Stimulated activated CD4-positive, alpha-beta T cell treated with anti-CD3 and anti-CD28 coated beads, Interleukin-15, amount 100 ng/mL, for 1 hour (primary cell): ENCODE measurements at places on chromosomes 4 and X.

DNA sequence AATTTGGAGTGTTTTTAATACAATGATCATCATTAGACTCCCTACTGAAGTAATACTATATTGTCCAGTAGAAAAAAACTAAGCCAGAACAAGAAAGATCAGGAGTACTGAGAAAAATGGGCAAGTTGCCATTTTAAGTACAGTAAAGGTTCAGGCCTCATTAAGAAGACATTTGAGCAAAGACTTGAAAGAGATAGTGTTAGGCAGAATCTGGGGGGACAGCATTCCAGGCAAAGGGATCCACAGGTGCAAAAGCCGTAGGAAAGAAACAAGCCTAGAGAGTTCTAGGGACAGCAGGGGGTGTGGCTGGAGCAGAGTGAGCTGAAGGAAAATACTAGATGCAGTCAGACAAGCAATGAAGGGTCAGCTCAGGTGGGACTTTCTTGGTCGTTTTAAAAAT lies 58.1 kb upstream of the INTU start:
- DNase-seq, result no peak

DNA sequence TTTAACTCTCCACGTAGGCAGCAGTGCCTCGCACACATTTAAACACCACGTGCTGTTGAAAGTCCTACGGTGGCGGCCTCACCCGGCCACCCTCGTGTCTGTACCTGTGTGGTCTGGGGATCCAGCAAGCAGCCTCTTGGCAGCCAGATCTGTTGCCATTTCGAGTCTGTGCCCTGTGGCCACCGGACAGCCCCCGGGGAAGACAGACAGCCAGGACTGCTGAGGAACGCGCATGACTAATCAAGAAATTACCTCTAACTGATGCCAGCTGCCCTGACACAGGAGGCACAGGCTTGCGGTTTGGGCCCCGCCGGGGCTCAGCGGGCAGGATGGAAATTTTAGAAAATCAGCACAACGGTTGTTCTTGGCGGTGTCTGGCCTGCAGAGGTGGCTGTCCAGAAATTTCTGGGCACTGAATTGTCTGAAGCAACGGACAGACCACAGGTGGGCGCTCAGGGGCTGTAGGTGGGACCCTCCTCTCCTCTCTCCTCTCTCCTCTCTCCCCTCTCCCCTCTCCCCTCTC lies 15.6 kb upstream of the ASMTL start:
- DNase-seq, result peak; percentile 56

- DNase-seq, result no peak
These were observed 44.7 kb downstream of the MAML3 start for GRCh38 chr4:140109292-140109691.

DNA sequence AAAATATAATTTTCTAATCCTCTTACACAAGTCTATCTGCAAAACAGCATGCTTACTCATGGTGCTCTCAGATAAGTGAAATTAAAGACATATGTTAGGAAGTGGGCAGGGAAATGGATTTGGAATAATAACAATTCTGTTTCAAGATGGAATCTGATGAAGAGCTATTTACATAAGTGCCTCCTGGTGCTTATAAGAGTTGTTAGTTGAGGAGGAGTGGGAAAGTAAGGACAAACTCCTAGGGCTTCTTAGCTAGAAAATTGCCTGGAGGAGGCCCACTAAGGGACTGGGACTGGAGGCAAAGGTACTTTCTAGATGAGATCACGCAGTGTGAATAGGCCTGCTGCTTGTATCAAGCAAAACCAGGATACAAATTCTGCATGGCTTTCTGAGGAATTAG lies 939.8 kb downstream of the GLUD2 start:
- no peak for DNase-seq

DNA sequence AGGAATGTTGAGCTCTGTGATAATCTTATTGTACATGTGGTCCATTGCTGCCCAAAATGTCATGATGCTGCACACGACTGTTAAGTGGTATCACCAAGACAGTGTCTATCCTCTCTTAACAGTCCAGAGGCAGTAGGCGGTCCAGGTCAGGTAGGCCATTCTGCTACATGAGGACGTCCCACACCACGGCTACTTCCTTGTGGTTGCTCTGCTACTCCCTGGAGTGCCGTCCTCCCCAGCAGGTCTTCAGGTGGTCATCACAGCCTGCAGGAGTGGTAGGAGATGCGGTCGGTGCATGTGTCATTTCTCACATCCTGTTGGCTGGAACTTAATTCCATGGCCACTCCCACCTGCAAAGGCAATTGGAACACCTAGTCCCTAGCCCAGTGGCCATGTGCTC lies 11.5 kb upstream of the STK32B start:
- DNase-seq, result no peak

GRCh38 chr4:127425851-127426250 lies 206.9 kb upstream of the INTU start:
- no peak for DNase-seq

- DNase-seq, result no peak
These were observed 55.8 kb upstream of the ARHGAP24 start for GRCh38 chr4:85419103-85419502.

DNA sequence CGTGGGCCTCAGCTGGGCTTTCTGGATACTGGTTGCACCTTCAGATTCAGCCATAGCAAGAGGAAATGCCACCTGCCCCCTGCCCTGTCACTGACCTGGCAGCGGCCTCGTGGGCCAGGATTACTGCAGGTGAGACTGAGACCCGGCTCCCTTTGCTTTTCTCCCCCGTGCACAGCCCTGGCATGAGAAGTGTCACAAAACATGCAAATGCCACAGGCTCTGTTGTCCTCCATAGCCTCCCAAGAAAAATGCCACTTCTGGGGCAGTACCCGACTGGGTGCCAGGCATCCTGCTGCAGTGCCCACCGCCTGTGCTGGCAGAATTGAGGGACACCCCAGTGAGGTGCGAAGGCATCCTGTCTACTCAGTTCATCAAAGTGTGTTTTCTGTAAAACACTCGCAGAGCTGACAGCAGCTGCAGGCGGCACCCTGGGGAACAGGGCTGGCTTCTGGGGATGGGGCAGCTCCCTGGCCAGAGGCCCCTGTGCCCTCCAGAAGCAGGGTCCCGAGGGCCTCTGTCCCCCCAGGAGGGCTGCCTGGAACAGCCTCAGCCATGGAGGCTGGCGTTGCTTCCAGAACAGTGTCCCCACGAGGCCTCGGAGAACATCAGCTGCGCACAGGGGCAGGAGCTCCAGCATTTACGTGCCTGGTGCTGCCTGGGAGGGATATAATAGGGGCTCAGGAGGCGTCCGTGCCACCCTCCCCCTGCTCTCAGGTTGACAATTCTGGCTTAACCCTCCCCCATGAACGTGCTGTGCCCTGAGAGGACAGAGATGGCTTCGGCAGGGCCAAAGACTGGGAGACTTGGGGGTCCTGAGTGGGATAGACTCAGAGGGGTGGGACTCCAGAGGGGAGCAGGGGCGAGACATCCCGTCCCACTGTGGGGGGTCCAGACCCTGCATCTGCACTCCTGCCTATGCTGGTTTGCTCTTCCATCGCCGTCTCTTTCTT lies 99.5 kb upstream of the NKX1-1 start:
- no peak for DNase-seq

- DNase-seq, result no peak
These were observed 190.7 kb upstream of the MID1 start for GRCh38 chrX:10811111-10811510.

DNA sequence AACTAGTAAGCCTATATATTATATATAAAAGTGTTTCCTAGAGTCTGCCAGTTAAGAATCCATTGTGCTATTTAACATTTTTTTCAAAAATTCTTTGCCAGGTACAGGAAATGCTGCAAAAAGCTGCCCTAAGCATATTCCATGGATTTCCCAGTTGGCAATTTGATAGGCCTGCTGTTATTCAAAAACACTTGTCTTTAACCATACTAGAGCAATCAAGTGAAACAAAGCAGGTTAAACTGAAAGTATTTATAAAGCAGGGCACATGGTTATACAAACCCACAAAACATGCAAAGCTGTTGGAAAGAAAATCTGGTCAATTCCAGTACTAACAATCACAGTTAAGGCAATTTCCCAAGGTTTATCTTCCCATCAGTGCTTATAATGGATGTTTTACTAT lies 159.9 kb downstream of the UNC5C start:
- no peak for DNase-seq

- no peak for DNase-seq
These were observed 649.3 kb downstream of the STPG2 start for GRCh38 chr4:97493815-97494518.

DNA sequence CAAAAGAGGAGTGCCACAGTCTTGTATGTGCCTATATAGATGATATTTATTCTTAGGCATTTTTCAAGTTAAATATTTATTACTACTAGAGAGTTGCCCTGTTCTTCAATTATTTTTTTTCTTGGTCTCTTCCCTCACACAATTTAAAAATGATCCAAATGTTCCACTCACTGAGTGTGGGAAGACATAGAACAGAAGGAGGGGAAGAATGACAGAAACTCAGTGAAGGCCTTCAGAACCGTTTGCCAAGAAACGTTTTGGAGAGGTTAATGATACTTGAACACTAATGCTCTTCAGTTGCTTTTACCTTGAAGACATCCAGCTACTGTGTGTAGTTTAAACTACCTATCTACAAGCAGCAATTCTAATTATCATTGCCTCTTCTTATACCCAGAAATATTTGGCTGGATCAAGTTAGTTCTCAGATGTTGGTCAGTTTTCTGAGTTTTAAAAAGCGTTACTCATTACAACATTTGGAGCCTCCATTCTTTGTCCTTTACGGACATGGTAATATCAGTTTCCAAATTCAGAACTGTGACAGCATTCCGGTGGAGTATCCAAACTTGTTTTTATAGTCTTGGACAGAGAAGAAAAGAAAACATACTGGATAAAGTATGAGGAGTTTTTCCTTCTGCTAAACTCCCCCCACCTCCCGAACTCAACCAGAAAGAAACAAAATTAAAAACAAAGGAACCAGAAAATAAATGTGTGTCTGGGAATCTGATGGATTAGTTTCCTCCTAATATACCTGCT lies 389.7 kb downstream of the SPRY1 start:
- no peak for DNase-seq

DNA sequence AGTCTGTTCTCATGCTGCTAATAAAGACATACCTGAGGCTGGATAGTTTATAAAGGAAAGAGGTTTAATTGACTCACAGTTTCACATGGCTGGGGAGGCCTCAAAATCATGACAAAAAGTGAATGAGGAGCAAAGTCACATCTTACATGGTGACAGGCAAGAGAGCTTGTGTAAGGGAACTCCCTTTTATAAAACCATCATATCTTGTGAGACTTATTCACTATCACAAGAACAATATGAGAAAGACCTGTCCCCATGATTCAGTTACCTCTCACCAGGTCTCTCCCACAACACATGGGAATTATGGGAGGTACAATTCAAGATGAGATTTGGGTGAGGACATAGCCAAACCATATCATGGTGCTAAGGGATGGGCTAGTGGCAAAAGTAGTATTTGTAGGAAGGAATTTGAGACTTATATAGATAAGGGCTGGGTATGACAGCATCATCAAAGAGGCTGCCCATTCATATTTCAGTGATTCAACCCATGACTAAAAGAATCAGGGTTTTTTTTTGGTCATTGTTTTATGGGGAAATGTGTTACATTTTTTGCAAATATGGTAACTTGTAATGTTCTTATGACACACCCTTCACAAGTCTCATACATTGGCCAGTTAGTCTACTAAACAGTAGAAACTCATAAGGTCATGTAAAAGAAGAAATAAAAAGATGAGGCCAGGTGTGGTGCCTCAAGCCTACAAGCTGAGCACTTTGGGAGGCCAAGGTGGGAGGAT lies 34.7 kb downstream of the NUP62CL start:
- DNase-seq, result no peak

- no peak for DNase-seq
These were observed 3.5 kb downstream of the CXorf58 start for GRCh38 chrX:23911126-23911835.

GRCh38 chr4:10455133-10455532 lies 2.1 kb downstream of the ZNF518B start:
- no peak for DNase-seq

GRCh38 chrX:95791876-95792275 lies 892.8 kb upstream of the DIAPH2 start:
- no peak for DNase-seq

DNA sequence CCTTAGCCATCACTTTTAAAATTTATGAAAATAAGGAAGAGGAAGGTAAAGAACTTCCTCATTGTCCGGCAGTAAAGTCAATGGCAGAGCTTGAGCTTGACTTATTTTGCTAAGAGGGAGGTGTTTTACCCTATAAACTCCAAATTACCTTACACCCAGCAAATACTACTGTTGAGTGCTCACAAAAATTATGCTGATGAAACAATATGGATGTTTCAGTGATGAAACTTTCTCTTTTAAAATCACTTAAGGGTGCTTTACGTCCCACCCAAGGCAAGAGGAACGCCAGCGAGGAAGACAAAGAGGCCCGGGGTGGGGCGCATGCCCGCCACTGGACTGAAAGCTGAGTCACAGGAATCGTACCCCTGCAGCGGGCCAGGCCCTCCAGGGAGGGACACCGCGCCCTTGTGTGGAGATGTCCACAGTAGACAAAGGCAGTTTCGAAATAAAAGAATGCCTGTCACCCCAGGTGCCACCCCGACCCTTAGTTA lies 560 bp upstream of the TMSB4X start:
- no peak for DNase-seq

DNA sequence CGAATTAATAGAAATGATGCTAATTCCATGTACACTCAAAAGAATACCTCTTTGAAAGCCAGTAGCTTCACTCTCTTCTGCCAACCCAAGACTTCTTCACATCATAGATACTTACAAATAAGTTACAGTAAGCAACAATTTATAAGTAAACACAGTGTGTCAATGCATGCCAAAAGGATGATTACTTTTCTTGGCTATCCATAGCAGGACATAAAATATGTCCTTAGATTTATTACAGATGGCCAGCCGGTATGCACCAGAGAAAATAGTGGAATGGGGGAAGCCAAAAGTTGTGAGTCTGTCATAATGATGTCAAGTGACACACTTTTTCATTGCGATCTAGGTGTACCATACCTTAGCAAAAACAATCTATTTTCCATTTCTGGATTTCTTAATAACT lies 631 bp upstream of the BMX start:
- DNase-seq, result no peak

- no peak for DNase-seq
These were observed 1583.3 kb downstream of the STIM2 start for GRCh38 chr4:28443801-28444412.

DNA sequence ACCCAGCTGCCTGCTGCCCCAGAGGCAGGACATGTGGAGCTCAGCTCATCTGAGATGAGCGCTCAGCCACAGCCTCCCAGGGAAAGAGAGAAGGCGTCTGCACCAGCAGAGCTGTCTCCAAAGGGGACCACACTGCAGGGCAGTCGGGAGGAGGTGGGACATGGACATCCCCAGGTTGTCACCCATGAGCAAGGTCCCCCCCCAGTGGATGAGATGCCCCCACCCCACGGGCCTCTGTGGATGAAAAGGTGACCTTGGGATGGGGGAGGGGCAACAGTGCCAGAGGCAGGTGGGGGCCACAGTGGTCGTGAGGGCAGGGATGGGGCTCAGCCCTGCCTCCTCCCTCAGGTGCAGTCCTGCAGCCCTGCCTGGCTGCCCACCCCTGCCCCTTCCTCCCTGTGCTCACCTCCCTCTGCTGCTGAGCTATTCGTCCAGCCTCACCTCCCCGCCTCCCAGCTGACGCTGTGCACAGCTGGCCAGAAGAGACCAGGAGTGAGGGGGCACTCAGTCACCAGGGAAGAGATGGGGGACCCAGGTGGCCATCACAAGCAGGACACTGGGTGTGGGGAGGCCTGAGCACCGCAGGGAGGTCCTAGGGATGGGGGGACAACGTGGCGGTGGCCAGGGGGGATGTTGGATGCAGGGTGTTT lies 9.3 kb downstream of the NKX1-1 start:
- no peak for DNase-seq

- no peak for DNase-seq
These were observed 10.9 kb downstream of the GAB3 start for GRCh38 chrX:154739952-154740465.
